PC-9 (cell line): ENCODE measurements at places on chromosomes 5 and 9. TPM values are rescaled to one million over a fixed set of nuclear protein-coding genes. Genes with fewer than 3 reads are reported as not detected.

OR1Q1 gene
- not detected in 2 replicates for total RNA-seq

ATG12 gene
- 39.8 and 48.7 TPM in 2 replicates for total RNA-seq

LCN12 gene
- 9.3 and 14.2 TPM in 2 replicates for total RNA-seq

JADE2 gene
- 82.1 and 83.5 TPM in 2 replicates for total RNA-seq

PCDHGA3 gene
- not detected in 2 replicates for total RNA-seq

FOXD4L5 gene
- total RNA-seq, result 0.37 and 0.40 TPM in 2 replicates

SPINK5 gene
- total RNA-seq, result 0.13 TPM in 1 of 2 replicates, not detected in the other
